ENCODE measurements at places on chromosomes 5 and 9.

DNA sequence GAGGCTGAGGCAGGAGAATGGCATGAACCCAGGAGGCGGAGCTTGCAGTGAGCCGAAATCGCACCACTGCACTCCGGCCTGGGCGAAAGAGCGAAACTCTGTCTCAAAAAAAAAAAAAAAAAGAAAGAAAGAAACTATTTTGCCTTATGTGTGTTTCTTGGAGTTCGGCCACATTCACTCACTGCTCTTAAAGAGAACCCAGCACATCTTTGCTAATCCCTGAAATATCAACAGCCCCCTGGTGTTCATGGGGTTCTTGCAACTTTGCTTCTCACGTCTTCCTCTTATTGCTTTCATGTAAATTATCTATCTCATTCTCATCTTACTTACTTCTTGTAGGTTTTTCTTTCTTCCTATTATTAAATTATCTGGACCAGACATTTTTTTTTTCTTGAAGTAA, 126.3 kb upstream of the ASTN2 start:
- DNase-seq = no peak

DNA sequence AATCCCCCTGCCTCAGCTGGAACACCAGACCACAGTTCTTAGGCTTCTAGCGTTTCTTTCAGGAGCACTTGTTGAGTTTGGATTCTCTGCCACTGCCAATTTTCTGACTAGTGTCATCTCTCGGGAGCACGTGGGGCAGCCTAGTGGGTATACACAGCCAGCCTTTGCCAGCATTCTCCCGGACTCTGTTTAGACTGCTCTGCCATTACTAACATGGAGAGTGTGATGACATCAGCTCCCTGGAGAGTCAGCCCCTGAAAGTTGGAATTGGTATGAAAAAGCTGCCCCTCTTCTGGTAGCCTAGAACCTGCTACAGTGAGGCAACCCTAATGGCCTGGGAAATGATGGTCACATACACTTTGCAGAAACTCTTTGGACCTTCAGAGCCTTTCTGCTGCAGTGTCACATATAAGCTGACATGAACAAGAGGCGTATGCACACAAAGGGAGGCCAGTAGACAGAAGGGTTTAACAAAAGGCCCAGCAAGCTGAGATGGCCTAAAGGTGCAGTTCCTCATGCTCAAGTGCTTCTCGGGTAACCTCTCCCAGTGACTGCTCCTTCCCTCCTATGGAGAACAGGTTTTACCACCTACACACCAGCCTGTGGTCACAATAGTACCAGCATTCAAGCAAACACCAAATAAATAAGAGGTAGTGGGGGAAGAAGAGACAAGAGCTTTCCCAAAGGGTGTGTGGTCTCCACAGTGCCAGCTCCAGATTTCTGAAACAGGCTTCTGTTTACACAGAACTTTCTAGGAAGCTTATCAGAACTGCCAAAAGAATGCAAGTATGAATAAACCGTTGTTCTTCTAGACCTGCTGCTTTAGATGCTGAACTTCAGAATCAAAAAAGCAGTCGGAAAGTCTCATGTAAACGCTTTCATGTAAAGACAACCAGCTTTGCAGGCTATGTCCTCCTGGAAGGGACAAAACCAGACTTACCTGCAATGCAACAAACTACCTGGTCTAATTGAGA, 16.5 kb downstream of the SPACA9 start:
- no peak for DNase-seq

DNA sequence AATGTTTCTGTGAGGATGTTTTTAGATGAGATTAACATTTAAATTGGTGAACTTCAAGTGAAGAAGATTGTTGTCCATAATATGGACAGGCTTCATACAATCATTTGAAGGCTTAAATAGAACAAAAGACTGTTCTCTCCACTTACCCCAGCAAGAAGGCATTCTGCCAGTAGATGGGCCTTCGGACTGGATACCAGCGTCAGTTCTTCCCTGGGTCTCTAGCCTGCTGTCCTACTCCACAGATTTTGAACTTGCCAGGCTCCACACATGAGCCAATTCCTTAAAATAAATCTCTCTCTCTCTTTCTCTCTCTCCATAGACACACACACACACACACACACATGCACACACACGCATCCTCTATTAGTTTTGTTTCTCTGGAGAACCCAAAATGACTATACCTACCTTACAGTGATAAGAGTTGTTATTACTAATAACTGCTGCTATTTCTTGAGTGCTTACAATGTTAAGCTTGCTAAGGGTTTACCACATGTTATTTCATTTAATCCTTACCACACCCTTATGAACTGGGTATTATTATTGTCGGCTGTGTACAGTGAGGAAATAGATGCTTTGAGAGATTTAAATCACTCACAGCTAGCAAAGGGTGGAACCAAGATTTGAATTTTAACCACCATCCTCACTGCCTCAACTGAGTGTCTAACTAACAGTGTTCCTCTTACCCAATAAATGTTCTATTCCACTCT, 19.8 kb upstream of the IQGAP2 start:
- no peak for DNase-seq

DNA sequence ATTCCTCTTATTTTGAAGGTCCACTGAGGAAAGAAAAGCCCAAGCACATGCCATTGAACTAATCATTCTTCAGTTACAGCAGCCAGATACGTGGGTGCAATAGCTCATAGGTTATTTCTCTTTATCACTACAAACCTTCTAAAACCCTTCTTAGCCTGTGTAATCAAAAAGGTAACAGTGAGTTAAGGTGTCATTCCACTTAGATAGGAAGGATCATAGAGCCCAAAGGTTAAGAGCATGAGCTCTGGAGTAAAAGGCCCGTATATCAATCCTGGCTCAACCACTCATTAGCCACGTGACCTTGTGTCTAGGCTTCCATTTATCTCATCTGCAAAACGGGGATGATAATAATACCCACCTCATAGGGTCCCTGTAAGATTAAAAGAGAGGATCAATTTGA, 2.7 kb downstream of the GPX8 start:
- no peak for DNase-seq

DNA sequence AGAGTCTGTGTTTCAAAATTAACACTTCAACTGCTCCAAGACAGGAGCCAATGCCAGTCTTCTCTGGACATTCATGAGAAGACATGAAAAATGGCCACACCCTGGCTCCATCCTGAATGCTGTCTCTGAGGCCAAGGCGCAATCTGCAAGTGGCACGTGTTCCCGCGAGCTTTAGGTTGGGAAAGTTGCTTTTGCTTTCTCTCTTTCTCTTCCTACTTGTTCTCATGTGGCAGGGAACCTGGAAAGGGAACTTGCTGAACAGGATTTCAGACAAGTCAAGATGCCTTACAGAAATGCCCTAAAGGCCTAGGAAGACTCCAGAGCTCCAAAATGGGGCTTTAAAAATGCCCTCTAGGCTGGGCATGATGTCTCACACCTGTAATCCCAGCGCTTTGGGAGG, 91.9 kb upstream of the OTULINL start:
- DNase-seq = no peak

DNA sequence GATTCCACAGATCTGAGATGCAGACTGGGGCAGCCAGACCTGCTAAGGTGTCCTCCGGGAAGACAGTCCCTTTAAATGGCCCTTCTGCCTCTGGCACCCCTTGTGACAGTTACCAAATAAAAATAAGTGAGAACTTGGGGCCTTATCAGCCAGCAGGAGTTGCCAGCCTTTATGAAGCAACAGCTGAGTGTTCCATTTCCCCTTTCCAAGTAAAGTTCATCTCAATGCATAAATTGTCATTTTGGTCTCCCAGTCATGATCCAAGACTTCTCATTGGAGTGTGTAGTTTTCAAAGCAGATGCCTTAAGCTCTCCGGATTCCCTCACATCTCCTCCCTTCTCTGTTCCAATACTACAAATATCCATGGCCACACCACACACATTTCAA, 4.1 kb downstream of the PTCH1 start:
- DNase-seq = no peak

DNA sequence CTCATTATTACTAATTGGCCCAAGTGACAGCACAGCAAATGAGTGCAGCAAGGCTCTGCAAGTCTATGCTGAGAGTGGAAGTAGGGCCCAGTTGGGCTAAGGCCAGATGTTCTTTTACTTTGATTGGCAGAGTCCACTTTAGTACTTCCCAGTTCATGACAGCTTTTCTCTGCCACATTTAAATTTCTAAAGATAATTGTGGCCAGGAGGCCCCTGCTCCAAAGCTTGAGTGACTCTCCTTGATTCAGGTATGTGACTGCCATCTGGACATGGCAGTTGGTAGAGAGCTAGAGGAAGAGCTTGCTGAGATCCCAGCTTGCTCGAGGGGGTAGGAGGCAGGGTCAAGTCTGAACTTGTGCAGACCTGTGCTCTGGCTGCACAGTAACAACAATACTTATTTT, 154.1 kb downstream of the CARTPT start:
- DNase-seq = peak; percentile 19

- no peak for DNase-seq
Observed at GRCh38 chr5:157860898-157861890, 2.2 kb upstream of the CLINT1 start.

DNA sequence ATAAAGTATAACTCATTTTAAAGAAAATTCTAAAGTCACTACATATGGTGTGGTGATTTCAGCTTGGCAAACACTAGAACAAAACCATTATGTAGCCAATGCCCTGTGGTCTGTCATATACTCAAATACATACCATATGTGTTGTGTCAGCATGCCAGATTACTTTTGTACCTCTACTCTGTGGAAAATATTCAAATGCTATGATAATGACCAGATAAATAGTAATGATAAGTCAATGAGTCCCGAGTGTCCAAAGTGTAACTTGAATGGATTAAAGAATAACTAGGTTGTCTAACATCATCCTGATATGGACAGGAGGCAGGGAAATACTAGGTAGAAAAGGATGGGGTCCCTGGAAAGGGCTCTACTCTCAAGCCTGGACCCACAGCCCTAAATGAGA, 58.0 kb upstream of the IL6ST start:
- no peak for DNase-seq

GRCh38 chr9:96021551-96022444, 146.3 kb downstream of the ERCC6L2 start:
- DNase-seq = no peak

- DNase-seq = no peak
Observed at GRCh38 chr5:38720554-38721361, 125.1 kb upstream of the OSMR start.

DNA sequence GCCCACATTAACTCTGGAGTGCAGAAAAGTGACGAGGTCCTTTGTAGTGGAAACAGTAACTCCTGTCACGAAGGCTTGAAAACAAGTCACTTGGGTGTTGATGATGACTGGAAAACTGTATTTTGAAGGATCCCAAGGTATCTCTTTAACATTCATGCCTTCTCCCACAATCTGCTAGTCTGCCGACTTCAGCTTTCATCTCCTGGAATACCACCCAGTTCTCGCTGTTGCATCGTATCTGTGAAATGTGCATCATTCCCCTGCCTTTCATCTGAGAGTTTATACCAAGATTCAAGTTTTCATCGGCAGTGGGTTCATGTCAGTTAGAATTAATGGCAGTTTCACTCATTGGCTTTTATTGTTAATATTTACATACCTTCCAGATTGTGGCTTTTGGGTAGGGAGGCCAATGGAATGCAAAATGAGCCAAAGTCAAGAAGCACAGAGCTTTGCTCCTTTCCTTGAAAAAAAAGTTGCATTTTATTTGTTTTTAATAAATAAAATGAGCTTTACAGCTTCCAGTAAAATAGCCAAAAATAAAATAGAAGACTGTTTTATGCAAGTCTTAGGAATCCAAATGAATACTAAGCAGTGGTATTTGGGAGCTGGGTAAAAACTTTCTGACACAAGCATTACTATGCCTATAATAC, 575.2 kb upstream of the WWC1 start:
- DNase-seq = no peak

DNA sequence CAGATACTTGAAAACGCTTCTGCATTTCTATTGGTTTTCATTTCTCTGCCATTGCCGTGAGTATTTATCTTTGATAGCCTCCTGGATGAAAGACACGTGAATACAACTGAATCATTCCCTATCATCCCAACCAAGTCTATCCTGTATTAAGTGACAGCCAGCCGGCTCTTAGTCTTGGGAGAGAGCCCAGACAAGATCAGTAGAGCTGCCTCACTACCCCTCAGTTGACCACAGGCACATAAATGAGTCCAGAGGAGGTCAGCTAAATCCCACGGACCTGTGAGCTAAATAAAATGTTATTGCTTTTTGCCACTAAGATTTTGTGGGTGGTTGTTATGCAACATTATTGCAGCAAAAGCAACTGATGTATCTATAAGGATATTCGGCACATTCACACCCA, 639.0 kb upstream of the ACO1 start:
- no peak for DNase-seq

- peak; percentile 11 for DNase-seq
Observed at GRCh38 chr5:31270396-31270795, 76.9 kb downstream of the CDH6 start.

DNA sequence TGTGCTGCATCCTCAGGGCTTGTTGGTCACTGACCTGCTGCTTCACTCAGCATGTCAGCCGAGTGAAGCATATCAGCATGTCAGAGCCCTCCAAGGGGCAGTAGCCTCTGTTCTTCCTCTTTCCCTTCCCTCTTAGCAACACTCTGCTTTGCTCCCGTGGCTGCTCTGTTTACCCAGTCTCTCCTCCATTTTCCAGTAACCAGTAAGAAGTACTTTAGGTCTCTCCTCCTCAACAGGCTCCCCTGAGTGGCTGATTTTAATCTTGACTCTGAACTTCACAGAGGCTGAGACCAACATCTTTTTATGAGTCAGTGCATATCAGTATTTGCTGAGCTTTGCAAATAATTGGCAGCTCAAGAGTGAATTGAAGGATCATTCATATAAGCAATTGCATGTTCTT, 18.6 kb upstream of the ADRB2 start:
- no peak for DNase-seq

GRCh38 chr9:137069508-137070091, 757 bp downstream of the SAPCD2 start:
- DNase-seq = no peak

- no peak for DNase-seq
Observed at GRCh38 chr5:124828731-124829234, 82.3 kb upstream of the ZNF608 start.

- DNase-seq = no peak
Observed at GRCh38 chr5:30874241-30875034, 319.0 kb upstream of the CDH6 start.

GRCh38 chr5:68285075-68285840, 69.7 kb downstream of the PIK3R1 start:
- no peak for DNase-seq

DNA sequence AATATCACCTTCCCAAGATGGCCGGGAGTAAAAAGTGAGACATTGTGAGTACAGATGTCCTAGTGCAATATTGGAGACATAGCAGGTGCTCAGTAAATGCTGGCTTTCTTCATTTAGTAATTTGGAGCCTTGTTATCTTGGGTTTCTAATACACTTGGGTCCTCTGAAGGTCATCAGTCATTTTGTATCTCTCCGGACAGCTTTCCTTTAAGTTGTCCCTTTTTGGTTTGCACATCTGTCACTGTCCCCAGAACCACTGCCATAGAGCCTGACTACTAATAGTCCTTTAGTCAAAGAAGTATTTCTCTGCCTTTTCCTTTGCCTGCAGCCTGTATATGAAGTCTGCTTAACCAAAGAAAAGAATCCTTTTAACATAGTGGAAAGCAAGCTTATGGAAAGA, 7.8 kb upstream of the ANGPTL2 start:
- no peak for DNase-seq

DNA sequence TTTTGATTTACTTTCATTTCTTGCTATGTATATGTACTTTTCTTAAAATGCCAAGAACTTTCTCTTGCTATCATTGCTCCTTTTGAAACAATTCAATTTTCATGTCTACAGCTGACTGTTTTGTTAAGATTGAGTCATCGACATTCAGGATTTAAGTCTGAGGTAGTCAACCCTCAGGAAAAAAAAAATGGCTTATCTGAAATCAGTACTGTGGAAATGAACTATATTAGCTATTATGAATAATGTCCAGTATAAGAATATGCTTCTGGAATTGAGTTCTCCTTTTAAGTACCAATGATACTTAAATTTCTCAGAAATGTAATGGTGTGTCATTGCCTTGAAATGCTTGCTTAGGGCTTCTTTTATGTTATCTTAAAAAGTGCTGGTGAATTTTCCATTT, 37.9 kb downstream of the TNFAIP8 start:
- DNase-seq = no peak

Data from NCI-H774 (cell line).